ENCODE measurements at places on chromosomes 1 and 21. TPM values are rescaled to one million over a fixed set of nuclear protein-coding genes. Genes with fewer than 3 reads are reported as not detected.

- no peaks in the 10 kb centered on the region for H3K27me3 ChIP-seq
- H3K4me3 ChIP-seq, result no peak overlapping the region
- no peaks in the 10 kb centered on the region for H3K36me3 ChIP-seq
- no peak for DNase-seq
Observed at GRCh38 chr1:232820431-232820830, 15.2 kb downstream of the MAP10 start.

The REN gene
- polyA plus RNA-seq, result 3.6 TPM

- no peaks in the 10 kb centered on the region for H3K36me3 ChIP-seq
- no peak overlapping the region for H3K27ac ChIP-seq
- no peaks in the 10 kb centered on the region for H3K4me1 ChIP-seq
- no peak for DNase-seq
- H3K27me3 ChIP-seq, result no peaks in the 10 kb centered on the region
Observed at GRCh38 chr1:176785056-176785455, 322.1 kb downstream of the PAPPA2 start.

DNA sequence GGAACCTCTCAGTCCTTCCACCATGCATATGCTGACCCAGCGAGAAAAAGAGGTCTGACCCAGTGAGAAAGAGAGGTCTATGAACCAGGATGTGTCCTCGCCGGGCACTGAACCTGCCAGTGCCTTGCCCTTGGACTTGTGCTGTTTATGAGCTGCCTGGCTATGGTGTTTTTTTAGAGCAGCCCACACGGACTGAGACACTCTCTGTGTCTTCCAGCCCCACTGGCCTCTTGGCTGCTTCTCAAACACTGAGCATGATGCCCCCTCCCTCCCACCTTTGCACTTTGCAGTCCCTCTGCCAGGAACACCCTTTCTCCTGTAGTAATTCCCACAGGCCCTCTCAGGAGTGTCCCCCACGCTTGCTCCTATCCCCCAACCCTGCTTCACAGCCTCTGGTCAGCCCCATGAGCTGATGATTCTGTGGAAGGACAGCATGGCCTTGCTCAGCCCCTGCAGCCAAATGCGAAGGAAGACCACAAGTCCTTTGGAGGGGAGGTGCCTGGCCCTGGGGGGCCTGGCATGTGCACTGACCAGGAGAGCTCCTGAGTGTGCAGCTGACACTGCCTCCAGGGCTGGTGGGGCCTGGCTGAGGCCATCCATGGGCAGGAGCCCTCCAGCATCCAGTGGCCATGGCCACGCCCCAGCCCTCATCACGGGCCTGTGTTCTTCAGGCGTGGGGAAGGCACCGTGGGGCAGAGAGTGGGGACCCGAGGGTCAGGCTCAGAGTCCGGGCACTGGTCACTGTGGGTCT lies 23.8 kb downstream of the WNT3A start:
- no peaks in the 10 kb centered on the region for H3K36me3 ChIP-seq
- H3K4me3 ChIP-seq, result no peak overlapping the region
- peaks cover 4% of the 10 kb centered on the region for H3K27me3 ChIP-seq

The SLC9A1 gene
- polyA plus RNA-seq, result 16.3 TPM

The OR10J4 gene
- not detected for polyA plus RNA-seq
